ENCODE measurements at places on chromosomes 4 and X.

DNA sequence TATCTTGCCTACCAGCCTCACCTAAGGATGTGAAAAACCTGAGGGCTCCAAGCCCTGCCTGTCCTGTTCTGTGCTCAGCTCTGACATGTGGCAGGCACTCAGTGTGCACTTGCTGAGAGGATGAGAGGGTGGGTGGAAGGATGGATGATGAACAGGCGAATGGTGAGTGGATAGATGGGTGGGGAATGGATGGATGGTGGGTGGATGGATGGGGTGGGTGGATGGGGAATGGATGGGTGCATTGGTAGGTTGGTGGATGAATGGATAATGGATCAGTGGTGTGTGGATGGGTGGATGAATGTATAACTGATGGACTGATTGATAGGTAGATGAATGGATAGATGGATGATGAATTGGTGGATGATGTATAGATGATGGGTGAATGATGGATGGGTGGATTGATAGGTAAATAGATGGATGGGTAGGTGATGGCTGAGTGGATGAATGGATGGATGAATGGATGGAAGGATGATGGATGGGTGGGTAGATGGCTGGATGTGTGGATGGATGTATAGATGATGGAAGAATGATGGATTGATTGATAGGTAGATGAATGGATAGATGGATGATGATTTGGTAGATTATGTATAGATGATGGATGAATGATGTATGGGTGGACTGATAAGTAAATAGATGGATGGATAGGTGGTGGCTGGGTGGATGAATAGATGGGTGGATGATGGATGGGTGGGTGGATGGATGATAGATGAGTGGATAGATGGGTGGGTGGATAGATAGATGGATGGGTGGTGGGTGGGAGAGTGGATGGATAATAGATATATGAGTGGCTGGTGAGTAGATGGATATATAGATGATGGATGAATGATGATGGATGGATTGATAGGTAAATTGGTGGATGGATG lies 69.3 kb upstream of the NKX1-1 start:
- no peak for DNase-seq

GRCh38 chrX:86507331-86507730 lies 359.1 kb downstream of the DACH2 start:
- DNase-seq: no peak

DNA sequence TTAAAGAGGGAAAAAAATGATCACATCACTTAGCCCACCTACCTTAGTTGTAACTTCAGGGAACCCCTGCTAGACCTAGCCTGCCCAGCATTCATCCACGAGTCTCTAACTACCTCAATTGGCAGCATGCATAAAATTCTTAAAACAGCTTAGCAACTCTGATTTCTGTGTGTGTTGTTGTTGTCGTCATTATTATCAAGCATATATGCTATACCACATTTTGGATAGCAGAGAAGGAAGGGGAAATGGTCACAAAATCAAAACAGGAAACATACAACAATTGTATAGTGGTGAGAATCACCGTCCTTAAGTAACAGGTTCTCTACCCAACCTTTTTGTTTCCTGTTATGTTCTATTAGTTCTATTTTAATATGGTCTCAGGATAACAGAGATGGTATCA lies 2.7 kb upstream of the ACOT9 start:
- no peak for DNase-seq

DNA sequence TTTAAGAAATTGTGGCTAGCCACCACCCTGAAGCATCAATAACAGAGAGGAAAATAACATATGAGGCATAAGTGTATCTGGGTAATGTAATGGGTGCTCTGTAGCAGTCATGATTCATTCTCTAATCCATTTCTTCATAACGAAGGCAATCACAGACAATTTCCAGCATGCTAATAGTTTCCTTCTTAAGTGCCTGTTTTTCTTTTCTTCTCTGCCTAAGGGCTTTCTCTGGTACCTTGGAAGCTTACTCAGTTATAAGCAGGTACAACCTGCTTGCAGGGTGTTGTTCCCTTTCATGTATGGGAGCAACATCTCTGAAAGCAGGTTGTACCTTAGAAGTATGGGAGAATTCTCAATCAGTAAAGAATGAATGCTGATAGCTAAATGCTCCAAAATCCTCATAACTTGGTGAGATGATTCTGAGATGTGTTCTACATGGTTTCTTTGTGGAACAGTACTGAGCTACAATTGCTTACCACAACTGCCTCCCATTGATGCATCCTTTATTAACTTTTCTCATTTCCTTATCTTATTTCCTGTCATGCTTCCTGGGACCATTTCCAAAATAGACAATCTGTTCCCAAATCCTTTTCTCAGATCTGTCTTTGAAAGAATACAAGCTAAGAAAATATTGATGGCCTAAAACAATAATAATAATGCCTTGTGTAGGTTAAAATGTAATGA lies 247.6 kb downstream of the PAPSS1 start:
- DNase-seq: no peak

DNA sequence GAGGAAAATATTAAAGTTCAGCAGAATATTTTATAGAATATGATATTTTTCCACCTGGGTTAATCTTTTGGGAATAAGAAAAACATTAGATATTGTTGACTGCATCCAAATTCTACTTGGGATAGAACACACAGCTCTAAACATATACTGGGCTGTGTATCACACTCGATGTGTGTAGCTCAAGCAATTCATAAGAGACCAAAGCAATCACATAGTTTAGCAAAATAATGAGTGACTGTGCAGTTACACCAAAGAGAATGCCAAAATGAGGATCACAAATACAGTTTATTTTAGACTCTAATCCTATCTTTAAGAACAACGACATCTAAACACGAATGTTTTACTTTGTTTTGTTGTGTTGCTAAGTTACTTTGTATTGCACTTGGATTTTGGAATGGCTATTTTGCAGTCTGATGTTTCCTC lies 101.2 kb downstream of the CBR4 start:
- no peak for DNase-seq

DNA sequence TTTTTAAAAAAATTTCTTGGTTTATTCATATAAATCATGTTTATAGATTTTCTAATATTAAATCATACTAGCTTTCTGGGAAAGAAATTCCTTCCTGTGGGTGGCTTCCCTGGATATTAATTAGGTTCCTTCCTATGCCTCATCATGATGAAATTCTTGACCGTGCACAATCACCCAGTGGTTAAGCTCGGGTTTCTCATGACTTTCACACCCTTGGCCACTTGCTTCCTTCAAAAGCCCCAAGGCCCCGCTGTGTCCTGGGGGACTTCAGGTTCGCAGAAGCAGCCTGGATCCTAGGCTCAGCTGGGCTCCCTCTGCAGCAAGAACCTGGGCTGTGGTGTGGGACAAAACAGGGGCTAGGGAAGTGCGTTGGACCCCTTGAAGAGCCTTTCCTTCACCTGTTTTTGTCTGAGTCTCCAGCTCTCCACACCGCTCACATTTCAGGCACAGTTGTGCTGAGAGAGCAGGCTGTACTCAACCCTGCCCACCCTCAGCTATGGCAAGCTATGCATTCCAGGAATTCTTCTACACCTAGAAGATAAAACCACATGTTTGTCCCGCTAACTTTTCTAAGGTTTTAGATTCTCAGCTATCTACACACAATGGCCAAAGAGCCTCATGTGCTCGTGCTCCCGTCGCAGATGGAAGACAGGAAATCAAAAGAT lies 48.9 kb upstream of the TMSB15B start:
- no peak for DNase-seq

DNA sequence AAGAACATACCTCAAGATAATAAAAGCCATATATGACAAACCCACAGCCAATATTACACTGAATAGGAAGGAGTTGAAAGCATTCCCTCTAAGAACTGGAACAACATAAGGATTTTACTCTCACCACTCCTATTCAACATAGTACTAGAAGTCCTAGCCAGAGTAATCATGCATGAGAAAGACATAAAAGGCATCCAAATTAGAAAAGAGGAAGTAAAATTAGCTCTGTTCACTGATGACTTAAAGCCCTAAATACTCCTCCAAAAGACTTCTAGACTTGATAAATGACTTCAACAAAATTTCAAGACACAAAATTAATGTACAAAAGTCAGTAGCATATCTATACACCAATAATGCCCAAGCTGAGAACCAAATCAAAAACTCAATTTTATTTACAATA lies 235.7 kb downstream of the NKX6-1 start:
- DNase-seq: no peak

GRCh38 chrX:14362721-14363120 lies 166.6 kb upstream of the GLRA2 start:
- no peak for DNase-seq

- DNase-seq: no peak
Observed at GRCh38 chr4:173192375-173193162, 24.0 kb downstream of the GALNT7 start.

- DNase-seq: no peak
Observed at GRCh38 chr4:69800599-69800998, 40.2 kb upstream of the SULT1B1 start.

DNA sequence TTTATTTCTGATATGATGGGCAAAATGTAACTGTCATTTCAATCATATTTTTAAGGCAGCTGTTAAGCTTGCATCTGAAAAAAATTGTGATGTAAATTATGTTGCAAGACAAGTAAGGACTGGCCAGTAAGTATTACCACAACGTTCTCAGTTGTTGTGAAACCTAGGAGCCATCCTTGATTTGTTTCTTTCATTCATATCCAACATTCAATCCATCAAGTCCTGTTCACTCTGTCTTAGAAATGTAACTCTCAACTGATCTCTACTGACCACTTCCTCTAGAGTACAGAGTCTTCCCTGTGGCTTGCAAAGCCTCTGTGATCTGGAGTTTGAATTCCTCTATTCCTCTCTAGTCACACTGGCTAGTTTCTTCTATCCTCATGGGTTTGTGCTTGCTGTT lies 161.4 kb upstream of the MAD2L1 start:
- DNase-seq: no peak

DNA sequence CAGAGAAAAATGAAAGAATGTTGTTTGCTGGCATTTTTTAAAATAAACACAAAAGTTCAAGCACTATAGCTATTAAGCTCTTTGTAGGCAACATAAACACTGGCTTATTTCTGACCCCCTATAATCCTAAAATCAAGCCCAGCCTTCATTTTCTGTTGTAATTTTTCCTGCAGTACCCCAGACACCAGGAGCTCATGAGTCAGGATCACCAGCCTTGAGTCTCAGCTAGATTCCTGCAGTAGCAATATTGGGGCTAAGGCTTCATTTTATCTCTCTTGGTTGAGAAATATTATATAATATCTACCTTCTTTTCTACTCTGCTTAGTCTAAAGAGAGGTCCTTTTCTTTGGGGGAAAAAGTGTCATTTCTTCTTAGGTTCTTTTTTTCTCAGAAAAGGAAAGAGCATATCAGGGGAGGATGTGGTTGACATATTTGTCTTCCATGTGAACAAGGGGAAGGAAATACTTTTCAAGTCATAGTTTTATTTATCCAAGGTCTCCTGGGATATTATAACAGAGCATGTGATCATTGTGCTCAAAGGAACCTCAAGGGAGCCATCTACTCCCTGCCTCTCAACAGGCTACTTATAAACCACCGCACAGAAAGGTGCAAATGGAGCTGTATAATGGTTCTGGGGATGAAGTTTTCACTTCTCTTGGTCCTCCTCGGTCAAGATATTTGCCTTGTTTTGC lies 678.3 kb upstream of the NR3C2 start:
- DNase-seq: no peak

DNA sequence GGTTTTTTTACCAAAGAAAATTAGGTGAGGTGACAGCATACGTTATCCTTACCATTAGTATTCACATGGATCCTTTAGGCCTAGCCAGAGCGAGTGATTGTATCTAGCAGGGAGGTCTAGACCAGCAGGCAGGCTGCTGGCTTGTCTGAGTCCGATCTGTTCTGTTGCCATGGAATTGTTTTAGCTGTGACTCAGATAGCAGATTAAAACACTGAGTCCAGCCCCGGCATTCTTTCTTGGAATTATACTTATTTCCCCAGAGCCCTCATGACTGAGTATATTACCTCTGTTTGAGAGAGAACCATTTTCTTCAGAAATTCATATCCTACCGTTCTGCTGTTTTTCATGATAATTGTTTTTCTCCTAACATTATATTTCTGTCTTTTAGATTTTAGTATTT lies 37.4 kb downstream of the OCRL start:
- no peak for DNase-seq

DNA sequence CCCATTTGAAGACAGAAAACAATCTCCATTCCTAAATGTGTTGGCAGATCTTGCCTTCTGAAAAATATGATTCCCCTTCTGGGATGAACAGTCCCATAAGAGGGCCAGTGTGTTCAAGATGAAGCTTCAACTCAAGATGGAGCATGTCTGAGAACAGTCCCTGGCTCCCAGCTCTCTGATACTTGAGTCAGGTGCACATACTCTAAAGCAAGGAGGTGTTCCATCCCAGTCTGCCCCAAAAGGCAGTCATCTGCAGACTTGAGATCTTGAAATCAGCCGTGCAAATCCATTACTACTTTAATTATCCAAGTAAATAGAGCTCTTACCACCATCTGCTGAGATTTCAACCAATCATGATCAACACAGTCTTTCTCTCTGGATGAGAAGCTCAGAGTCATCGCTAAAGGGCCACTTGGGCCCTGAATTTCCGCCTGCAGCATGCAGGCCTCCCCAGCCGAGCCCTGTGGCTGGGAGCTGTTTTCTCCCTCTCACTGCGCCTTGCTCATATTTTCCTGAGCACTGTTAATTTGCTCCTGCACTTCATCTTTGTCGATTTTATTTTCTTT lies 22.2 kb downstream of the CCDC149 start:
- no peak for DNase-seq

DNA sequence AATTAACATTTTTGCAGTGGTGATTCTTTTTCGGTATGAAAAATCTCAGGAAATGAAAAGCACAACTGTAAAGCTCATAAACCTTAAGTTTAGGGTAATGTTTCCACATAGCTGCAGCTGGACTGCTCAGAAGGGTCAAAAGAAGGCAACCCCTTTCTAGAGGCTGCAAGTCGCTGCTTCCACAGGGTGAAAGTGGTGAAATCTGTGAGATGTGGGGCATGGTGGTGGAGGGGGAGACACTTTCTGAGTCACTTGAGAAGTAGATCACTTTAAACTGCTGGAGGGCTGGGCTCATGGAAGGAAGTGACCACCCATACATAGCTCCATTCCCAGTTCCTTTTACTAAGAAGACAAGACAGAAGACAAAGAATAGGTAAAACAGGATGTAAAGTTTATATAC lies 8.7 kb downstream of the SFRP2 start:
- DNase-seq: no peak

GRCh38 chr4:2105559-2105958 lies 46.4 kb downstream of the NAT8L start:
- no peak for DNase-seq

GRCh38 chr4:132065940-132066495 lies 1083.1 kb upstream of the PCDH10 start:
- no peak for DNase-seq

DNA sequence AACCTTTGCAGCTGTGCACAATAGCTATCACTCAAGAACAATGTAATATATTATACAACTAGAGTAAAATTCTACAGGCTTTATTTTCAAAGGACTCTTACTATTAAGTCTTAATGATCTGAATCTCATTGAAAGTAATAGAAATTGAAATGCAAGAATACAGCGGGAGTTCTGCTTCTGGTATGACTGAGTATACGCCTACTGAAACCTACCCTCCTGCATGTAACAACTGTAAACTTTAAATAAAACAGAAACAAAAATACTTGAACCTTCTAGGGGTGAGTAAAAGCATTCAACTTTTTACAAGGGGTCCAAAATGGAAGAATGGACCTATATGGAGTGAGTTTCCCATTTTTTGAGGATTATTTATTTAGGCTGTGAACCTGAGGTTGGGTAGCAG lies 13.5 kb downstream of the DCHS2 start:
- DNase-seq: no peak
